ENCODE measurements at places on chromosomes 6 and 20.

DNA sequence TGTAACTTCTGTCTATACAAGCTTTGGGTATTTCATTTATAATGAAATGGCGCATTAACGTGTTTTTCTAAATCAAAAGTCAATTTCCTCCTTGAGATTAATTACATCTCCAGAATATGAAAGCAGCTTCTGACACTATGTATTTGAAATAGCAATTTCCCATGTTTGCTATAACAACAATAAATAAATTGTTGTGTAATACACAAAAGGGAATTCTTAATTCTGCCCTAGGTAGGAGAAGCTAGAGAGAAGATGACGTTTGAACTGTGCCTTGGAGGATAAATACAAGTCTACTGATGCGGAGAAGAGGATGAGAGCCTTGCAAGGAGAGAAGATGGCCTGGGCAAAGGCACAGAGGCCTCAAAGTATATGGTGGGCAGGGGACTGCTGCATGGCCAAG lies 7.6 kb upstream of the HLA-DOA start:
- DNase-seq = no peak

DNA sequence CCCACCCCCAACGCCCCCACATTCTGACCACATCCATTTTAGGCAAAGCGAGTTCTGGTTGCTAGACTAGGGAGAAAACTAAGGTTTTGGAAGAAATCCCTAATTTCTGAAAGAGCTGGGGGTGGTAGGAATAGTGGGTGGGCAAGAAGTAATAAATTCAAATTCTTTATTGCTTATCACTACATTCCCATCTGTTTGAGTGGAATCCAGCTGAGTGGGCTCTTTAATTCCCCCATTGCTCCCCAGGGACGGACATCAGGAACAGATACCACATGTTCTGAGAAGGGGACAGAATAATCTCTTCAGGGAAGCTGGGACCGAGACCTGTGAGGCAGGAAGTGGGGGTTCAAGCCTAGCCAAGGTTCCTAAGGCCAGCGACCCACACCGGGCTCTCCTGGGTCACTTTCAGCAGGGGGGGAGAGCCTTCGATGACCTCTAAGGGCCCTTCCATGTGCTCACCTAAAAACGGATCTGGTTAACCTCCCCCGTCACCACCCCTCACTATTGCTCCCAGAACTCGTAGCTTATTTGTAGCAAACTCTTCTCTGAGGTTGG lies 42.3 kb upstream of the MRPS10 start:
- peak; percentile 11 for DNase-seq

DNA sequence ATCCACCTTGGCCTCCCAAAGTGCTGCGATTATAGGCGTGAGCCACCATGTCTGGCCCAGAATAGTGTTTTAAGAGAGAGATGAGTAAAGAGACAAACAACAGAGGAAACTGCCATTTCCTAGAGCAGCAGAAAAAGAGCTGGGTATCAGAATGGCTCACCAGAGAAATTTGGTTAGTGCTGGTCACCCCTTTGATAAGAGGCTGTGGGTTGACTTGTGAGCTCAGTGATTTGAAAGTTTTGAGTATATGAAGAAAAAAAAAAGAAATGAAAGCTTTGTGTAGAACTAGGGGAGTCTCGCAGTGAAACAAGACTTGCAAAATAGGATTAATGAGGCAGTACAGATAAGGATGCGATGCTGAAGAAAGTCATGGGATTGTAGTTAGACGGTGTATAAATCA lies 29.6 kb downstream of the MGME1 start:
- DNase-seq = no peak

DNA sequence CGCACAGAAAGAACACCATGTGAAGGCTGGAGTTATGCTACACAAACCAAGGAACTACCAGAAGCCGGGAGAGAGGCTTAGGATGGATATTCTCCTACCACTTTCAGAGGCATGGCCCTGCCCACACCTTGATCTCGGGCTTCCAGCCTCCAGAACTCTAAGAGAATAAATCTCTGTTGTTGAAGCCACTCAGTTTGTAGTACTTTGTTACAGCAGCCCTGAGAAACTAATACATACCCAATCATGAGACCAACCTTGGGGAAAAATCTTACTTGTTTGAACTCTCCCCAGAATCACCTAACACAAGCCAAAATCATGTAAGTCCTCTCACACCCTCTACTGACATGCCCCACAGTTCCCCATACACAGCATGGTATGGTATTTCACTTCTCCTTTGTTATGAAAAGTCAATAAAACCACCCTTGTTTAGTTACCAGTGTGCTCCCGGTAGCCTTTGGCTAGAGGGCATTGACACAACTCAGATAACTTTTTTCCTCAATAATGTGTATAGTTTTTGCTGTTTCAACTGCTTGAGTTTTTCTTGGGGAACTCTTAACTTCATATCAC lies 40.7 kb upstream of the SLC2A12 start:
- no peak for DNase-seq

DNA sequence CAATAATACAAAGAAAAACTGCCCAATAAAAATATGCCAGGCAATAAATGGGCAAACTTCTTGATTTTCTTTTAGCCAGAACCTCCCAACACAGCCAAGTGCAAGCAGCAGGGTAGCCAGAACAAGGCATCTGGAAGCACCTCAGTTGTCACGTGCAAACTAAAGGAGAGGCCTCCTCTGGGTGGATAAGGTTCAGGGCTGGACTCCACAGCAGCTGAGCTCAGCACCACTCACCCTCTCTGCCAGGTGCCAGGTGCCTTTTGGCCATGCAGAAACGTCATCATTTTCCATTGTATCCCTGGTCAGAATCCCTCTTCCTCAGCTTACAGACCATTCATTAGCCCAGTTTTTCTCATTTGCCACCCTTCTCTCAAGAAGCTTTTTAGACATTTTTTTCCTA lies 52.7 kb downstream of the SOD2 start:
- DNase-seq = no peak

DNA sequence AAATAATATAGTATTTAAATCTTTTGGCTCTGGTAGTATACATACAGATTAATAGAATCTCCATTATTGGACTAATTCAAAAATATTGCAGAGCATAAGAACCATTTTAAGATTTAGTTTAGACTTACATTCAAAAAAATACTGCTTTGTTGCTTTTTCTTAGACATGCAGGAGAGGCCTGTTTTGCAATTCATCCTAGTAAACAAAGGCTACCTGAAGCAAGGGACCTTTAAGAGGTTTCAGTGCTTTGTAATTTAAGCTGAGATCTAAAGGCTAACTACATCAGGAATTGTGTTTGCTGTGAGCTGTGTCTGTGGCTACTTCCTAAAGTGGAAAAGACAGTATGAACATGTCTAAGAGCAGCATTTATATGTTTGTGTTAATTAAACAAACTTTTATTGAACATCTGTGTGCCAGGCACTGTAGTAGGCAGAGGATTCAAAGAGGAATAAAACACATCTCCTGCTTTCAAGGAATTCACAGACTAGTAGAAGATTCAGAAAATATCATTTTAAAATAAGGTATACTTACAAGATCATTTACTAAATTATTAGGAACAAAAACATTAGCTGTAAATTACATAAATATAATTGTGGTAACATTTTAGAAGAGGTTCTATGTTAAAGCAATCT lies 29.1 kb upstream of the CALHM6 start:
- DNase-seq = no peak
